ENCODE measurements at places on chromosomes 12 and 14.

- DNase-seq = no peak
Measured at GRCh38 chr12:47377414-47378221, 297.9 kb upstream of the AMIGO2 start.

- no peak for DNase-seq
Measured at GRCh38 chr14:92646952-92647796, 101.3 kb downstream of the LGMN start.

DNA sequence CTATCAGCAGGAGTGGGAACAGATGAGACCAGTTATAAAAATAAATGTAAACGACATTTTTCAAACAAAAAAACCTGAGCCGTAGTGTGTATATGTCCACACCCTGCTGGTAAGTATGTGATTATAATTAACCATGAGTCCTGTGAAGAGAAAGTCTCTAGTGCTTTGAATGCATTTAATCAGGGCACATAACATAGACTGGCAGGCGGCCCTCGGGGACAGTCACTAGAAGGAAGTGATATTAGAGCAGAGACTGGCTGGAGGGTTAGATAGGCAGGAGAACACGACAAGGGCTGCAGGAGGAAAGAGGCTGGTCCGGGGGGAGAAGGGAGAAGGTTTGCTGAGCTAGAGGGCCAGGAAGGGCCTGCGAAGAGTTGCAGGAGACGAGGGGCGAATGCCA, 23.8 kb upstream of the ELK3 start:
- DNase-seq = no peak

DNA sequence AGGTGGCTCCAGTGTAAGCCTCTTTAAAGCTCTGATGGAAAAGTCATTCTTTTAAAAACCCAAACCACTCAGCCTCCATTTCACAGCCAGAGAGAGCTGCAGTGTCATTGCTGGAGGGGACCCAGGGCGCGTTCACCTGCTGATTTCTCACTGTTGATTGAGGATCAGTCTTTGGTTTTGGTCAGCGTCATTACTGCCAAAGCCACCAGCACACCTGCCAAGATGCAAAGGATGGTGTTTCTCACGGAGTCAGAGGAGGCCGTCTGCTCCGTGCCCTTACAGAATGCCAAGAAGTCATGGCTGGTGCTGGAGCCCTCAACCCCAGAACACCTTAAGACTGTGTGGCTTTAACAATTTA, 32.8 kb upstream of the BATF start:
- no peak for DNase-seq

GRCh38 chr12:87848248-87848868, 180.8 kb downstream of the C12orf50 start:
- DNase-seq = no peak

GRCh38 chr12:46362895-46363581, 9.5 kb downstream of the SLC38A2 start:
- DNase-seq = no peak

DNA sequence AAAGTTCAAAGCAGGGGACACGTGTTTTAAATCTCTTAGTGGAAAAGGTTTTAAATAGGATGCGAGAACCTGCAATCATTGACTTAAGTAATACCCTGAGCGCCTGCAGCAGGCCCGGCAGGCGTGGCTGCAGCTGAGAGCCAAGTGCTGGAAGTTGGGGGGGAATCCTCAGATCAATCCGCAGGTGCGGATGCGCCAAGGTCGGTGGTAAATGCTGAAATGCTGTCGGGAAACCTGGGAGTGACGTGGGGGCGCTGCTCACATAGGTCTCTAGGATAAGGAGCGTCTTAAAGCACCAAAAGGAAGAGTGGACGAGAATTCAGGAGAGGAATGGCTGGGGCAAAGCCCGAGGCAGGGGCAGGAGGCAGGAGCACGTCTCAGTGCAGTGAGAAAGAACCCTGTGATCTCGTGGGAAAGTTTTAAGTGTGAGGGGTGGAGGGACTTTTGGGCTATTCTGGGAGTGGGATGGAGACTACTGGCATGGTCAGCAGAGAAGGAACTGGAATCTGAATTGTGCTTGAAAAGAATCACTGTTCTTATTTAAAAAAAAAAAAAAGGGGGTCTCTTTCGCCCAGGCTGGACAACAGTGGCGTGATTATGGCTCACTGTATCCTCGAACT, 883 bp upstream of the CDCA4 start:
- no peak for DNase-seq

DNA sequence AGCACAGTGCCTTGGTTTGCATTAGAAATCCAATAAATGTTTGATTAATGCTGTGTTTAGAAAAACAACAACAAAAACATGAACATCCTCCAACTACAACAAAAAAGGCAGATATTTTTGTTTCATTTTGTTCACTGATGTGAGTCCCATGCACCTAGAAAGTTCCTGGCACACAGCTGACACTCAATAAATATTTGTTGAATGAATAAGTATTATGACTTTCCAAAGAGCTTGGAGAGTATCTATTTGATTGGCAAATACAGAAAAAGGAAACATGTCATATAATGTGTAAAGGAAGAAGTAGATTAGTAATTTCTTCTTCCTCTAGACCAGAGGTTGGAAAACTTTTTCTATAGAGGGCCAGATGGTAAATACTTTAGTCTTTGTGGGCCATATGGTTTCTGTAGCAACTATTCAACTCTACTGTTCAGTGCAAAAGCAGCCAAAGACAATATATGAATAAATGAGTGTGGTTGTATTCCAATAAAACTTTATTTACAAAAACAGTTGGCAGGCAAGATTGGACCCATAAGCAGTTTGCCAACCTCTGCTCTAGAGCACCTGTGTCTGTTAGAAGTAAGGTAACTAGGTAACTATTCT, 312.3 kb upstream of the DIO2 start:
- no peak for DNase-seq

Data from activated T-cell treated with anti-CD3 and anti-CD28 coated beads, Interleukin-2, amount 50 U/mL, for 1 hour (primary cell).